Stimulated activated CD8-positive, alpha-beta memory T cell treated with anti-CD3 and anti-CD28 coated beads, Interleukin-4, amount 100 ng/mL, for 4 hours (primary cell): ENCODE measurements at places on chromosomes 7 and 10.

- DNase-seq, result no peak
Observed at GRCh38 chr7:106600569-106601373, 60.2 kb downstream of the CCDC71L start.

DNA sequence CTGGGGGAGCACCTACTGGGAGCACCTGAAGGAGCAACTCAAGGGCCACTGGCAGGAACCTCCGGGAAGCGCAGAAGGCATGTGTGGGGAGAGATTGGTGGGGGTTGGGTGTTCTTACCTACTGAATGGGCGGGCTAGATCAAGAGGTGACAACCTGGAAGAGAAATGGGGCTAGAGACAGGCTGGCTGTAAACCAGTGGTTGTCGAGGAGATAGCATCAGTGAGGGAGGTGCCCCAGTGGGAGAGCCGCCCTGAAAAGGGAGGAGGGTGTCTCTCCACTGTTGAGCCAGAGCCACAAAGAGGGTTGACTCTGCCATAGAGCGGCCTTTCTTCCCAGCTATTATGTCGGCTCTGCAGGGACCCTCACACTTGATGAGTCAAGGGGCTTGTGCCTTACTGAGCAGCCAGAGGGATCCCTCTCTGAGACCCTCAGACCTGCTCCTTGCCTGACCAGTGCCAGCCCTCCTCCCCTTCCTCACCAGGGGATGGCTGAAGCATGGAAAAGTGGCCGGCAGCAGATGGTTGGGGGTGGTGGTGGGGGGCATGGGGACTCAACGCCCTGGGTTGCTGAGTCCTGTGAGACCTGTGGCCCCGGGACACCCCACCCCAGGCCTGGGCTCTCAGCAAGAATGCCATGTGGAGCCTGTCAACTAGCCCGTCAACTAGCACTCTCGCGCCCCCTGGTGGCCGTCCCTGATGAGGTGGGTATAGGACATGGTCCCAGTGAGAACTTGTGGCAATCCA is 36.4 kb upstream of the PURB start:
- peak; percentile 86 for DNase-seq

- DNase-seq, result no peak
Observed at GRCh38 chr10:18666810-18667209, 7.6 kb downstream of the ARL5B start.

- DNase-seq, result no peak
Observed at GRCh38 chr7:41247143-41247865, 455.6 kb downstream of the INHBA start.

GRCh38 chr7:117667456-117667855 is 187.6 kb downstream of the CFTR start:
- no peak for DNase-seq

- no peak for DNase-seq
Observed at GRCh38 chr7:157300369-157300825, 36.4 kb upstream of the DNAJB6 start.

GRCh38 chr10:103111031-103111917 is 81.8 kb downstream of the NT5C2 start:
- DNase-seq, result no peak

- DNase-seq, result no peak
Observed at GRCh38 chr7:4794591-4795350, 19.3 kb downstream of the AP5Z1 start.

DNA sequence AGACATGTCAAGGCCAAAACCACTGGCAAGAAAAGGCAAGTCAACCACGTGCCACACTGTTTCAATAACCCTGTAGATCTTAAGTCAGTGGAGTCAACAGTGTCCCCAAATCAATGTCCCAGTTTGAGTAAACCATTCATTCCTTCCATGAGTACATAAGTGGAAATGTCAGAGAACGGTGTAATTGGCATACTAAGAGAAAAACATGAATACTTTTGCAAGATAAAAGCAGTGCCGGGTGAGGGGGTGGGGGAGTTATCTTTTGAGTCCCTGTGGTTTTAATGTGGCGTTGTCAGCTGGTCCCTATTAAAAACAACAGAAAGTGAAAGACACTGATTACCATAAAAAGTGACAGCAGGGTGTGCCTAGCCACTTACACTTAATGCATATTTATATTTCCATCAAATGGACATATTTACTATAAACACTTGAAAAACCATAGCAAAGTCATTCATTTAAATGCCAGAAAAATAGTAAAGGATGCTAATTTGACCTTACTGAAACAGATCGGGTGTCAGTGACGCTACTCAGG is 37.8 kb downstream of the RSU1 start:
- DNase-seq, result peak; percentile 31

DNA sequence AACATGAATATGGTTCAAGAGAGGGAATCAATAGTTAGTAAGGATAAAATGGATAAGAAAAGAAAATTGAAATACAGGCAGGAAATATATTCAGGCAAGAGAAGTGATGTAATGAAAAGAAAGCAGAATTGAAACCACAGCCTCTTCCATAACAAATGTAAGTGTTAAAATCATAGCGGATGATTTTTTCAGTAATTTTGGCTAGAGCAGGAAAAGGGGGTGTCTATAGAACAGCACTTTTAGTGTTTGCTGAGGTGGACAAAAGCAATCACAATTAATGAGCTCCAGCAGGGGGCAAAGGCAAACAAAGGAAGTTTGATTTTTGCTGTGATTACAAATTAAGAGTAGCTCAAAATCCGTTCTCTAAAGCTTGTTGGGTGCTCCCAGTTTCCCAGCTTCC is 79.0 kb downstream of the TRIL start:
- DNase-seq, result no peak

DNA sequence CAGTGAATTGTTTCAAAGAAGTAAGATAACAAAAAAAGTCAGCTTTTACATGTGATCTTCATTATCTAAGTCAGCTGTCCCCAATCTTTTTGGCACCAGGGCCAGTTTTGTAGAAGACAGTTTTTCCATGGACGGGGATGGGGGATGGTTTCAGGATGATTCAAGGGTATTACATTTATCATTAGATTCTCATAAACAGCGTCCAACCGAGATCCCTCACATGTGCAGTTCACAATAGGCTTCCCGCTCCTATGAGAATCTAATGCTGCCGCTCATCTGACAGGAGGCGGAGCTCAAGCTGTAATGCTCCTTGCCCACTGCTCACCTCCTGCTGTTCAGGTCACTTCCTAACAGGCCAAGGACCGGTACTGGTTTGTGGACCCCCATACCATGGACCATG is 607.5 kb downstream of the SUGCT start:
- no peak for DNase-seq

DNA sequence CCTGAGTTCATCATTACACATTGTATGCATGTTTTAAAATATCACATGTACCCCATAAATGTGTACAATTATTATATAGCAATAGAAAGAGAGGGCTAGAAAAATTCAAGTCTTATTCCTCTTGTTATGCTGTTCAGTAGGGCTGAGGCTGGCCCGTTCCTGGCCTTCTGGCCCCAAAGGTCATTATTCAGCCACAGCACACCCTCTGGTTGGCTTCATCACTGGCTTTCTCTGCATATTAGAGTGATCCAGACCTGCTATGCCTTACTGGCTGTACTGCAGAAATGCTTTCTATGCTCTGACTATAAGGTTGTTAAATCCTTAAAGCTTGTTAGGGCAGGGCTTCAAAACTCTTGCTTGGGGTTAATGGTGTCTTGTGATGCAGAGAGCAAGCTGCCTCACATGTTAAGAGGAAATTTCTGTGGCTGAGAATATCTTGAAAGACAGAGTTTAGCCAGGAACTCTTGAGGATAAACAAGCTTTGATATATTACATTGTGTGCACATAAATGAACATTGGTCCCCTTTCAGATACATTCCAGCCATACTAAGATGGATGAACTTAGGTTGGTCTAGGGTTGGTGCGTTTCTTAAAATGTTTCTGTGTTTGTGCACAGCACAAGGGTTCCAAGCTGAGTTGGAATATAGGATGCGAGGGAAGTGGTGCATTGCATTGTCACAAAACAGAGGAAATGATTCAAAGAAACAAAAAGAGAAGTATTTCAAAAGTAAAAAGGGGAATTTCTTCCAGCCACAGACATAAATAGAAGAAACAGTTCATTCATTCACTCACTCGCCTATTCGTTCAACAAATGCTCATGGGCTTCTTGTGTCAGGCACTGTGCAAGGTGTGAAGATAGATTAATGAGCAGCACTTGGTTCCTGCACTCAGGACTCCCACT is 61.6 kb upstream of the WDR11 start:
- DNase-seq, result no peak

GRCh38 chr7:136698977-136699376 is 169.5 kb upstream of the CHRM2 start:
- DNase-seq, result no peak

DNA sequence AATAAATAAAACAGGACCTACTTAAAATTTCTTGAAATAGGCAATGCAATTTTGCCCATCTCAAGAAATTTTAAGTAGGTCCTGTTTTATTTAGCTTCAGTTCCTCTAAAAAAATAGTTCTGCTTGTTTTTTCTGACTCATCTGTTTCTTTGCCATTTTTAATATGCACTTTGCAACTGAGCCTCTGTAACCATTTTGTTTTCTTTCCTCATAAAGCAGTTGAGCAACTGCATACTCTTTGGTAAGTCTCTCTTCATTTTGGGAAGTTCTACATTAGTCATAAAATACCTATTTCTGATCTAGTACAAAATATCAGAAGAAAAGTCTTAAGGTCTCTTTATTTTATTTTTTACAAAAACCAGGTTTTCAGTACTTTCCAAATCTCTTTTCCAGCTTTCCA is 18.0 kb downstream of the TAS2R40 start:
- no peak for DNase-seq

DNA sequence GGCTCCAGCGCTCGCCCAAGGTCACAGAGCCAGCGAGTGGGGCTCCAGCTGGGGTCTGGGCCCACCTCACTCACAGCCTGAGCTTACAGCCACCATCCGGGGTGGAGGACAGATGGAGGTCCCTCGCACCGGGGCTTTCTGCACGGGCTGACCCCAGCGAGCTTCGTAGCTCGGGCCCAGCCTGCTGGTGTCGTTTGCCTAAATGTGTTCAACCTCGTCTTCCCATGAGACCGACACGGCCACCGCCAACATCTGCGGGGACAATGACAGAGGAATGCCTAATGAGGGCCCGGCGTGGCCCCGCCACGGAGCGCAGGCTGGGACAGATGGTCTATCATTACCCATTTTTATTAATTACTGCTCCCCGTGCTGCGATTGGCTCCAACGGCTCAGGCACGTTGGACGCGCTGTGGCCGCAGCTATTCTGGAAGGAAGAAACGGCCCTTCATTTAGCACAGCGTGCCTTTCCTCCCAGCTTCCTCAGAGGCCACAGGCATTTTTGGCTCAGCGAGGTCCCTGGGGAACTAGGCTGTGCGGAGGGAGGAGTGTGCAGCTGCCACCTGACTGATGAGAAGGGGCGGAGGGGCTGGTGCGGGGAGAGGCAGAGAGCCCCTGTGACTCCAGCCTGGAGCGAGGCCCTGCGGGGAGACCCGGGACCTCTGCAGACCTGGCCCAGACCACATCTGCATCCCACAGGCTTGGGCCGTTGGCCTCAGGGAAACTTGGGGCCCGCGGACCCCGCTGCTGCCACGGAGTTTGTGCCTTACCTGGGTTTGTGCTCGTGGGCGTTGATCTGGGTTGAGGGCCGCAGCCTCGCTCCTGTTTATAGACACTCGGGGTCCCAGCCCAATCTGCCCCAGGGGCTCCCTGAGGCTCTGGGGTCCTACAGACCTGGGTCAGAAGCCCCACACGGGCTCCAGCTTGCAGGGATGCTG is 22.9 kb upstream of the ELFN1 start:
- DNase-seq, result no peak

- no peak for DNase-seq
Observed at GRCh38 chr10:42988517-42989395, 88.1 kb upstream of the RET start.

GRCh38 chr10:44297963-44298362 is 86.9 kb downstream of the CXCL12 start:
- DNase-seq, result no peak

DNA sequence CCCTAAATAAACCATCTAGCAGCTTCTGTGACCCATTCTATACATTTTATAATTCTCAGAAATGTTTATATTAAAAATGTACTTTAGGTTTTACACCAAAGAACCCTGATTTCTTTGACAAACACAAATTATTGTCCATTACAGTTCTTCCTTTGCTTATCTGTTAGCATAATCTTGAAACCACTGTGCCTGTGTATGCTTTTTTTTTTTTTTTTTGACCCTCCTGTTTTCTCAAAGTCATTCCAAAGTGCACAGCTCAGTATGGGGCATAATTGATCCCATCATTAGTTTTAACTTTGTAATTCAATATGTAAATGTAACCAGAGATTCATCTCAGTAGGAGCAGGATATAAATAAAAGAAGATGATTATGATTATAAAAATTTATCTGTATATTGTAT is 229.3 kb downstream of the DGKB start:
- no peak for DNase-seq

GRCh38 chr10:97050205-97050745 is 135.5 kb downstream of the SLIT1 start:
- no peak for DNase-seq

GRCh38 chr7:76074306-76074971 is 26.5 kb downstream of the MDH2 start:
- no peak for DNase-seq

DNA sequence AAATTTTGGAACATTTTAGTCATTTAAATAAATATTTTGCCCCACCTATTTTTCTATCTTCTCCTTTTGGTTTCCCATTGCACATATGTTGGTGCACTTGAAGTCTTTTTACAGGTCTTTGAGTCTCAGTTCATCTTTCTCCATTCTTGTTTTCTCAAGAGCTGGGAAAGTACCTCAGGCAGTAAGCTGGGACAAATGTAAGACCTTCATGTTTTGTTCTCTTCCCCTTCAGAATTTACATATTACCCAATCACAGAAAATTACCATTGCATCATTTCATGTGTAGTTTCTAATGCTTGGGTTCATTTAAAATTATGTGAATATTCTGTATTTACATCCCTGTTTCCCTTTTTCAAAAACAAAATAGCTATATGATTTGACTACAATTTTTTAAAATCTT is 1150.0 kb upstream of the POT1 start:
- no peak for DNase-seq

DNA sequence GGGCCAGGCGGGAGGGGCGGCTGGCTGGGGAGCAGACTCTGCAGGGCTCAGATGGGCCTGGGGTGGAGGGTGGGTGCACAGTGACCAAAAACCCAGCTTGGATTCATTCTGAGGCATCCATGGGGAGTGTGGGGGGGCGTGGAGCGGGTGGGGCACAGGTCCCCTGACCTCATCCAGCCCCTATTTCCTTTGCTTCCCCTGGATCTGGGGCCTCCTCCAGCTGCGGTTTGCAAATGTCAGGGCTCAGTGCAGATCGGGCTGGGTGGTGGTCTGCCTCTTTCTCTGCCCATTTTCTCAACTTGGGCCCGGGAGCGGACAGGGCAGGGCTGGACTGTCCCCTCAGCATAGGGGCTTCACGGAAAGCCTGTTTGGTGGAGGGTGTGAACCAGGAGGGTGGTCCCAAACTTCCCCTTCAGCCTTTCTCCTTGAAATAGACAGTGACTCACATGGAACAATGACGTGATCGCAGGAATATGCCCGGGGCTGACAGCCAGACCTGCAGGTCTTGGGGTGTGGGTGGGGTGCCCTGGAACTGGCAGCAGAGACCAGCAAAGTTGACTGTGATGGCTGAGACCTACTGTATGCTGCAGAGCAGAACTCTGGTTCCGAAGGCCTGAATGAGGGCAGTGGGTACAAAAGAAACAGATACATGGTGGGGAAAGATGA is 72.9 kb upstream of the PODXL start:
- no peak for DNase-seq
